CD4-positive, CD25-positive, alpha-beta regulatory T cell (primary cell): ENCODE measurements at places on chromosomes 6 and 20. TPM values are rescaled to one million over a fixed set of nuclear protein-coding genes. Genes with fewer than 3 reads are reported as not detected.

Gene BCAS1
- polyA plus RNA-seq = 0.81 TPM

- H3K27me3 ChIP-seq = no peaks in the 10 kb centered on the region
- no peaks in the 10 kb centered on the region for H3K36me3 ChIP-seq
- H3K4me3 ChIP-seq = no peak overlapping the region
- H3K4me1 ChIP-seq = no peaks in the 10 kb centered on the region
Observed at GRCh38 chr20:59850018-59850641, 83.3 kb downstream of the SYCP2 start.

GRCh38 chr6:96878143-96878542, 19.5 kb downstream of the NDUFAF4 start:
- peaks cover 2% of the 10 kb centered on the region for H3K27me3 ChIP-seq
- H3K36me3 ChIP-seq = no peaks in the 10 kb centered on the region
- H3K4me3 ChIP-seq = no peak overlapping the region
- no peak overlapping the region for H3K27ac ChIP-seq

DNA sequence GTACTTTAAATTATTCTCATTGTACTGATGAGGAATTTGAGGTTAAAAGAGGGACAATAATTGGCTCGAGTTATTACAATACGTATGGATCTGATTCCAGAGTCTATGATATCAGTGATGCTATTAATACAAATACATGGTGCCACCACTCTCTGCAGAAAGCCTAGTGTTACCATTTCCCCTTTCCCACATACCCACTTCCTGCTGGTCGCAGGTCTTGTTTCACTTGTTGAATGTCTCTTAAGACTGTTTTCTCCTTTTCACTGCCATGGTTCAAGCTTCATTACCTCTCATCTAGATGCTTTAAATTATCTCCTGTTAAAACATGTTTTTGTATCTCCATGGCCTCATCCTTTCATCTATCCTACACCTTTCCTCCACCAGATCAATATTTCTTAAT, 62.0 kb downstream of the FHL5 start:
- H3K4me3 ChIP-seq = no peak overlapping the region
- H3K4me1 ChIP-seq = no peaks in the 10 kb centered on the region
- no peaks in the 10 kb centered on the region for H3K36me3 ChIP-seq
- peak; percentile 14 for DNase-seq
